ENCODE measurements at places on chromosomes 3 and 15.
A peak's percentile ranks its signal among the peaks of the same experiment; 100 is the strongest.

DNA sequence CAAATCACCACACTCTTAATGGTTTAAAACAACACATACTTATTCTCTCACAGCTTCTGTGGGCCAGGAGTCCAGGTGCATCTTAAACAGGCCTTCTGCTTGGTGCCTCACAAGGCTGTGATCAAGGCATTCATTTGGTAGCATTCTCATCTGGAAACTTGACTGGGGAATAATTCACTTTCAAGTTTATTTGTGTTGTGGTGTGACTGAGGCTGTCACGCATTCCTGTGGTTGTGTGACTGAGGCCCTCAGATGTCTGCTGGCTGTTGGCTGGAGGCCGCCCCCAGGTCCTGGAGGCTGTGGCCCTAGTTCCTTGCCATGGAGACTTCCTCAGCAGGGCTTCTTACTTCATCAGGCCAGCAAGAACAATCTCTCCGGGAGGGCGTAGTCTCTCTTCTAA is 16.9 kb upstream of the FAM3D start:
- peak; percentile 78 for DNase-seq

DNA sequence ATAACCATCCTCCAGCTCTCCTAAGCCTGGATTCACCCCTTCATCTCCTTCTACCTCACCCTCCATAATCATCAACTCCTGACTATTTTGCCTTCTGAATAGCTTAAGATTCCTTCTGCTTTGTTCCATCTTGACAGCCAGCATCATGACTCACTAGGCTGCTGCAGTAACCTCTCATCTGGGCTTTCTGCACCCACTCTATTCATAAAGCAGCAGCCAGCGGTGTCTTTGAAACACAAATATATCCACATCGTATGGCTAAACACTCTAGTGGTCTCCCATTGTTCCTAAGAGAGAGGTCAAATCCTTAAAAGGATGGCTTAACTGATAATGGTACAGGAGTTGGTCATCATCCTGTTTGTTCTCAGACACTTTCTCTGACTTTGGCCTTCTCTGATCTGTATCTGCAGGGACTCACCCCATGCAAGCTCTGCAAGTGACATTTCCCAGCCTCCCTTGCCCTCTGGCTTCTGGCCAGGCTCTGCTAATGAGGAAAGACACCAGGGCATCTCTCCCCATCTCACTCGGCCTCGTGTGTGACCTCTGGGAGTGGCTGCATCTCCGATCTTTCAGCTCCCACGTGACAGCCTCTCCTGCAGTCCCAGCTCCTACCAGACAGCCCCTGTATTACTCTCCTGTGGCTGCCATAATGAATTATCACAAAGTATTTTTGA is 6.2 kb downstream of the GRK7 start:
- no peak for DNase-seq

- DNase-seq = no peak
These were observed 1141.2 kb upstream of the EPHA6 start for GRCh38 chr3:95673215-95673614.

DNA sequence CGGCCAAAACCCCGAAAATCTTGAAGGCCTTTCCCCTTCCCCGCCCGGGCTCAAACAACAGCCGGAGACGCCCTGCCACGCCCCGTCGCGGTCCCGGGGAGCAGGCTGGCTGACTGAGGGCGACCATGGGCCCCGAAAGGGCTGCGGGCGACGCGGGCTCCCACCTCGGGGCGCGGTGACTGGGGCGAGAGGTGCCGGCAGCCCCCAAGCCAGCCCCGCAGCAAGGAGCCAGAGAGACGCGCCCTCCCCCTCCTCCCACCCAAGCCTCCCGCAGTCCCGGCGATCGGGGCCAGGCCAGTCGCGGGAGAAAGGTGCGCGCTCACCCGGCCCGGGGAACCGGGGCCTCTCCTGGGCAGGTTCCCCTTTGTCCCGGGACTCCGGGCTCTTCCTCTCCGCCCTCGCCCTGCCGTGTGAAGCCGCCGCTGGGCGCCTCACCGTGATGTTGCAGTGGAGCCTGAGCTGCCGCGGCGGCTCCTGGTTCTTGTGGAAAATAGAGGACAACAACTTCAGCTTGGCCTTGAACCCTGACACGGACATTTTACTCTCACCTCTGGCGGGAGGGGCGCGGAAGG is 30.6 kb upstream of the ZSCAN2 start:
- peak; percentile 66 for DNase-seq

GRCh38 chr15:25891081-25891480 is 28.0 kb upstream of the ATP10A start:
- peak; percentile 59 for DNase-seq

GRCh38 chr3:194485468-194485880 is 1.3 kb downstream of the ATP13A3 start:
- DNase-seq = no peak

DNA sequence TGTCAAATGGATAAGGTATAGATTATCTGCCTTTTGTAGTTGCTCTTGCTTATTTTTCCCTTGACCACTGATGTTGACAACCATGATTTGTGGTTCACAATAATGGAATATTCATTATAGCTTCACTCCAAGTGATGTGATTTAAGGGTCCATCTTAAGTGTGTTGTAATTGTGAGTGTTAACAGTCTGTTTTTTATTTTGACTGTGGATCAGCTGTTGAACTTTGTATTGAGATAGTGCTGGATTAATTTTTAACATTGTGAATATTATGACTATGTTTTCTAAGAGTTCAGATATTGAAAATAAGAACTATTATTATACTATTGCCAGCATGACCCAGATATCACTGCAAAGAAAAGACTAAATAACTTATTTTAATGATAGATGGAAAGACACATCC is 8.6 kb upstream of the GASK1A start:
- DNase-seq = no peak

GRCh38 chr3:39784922-39785321 is 24.5 kb upstream of the MYRIP start:
- no peak for DNase-seq

- no peak for DNase-seq
These were observed 29.3 kb downstream of the PLA2G4D start for GRCh38 chr15:42065033-42065432.

GRCh38 chr3:161305095-161305991 is 66.0 kb downstream of the SPTSSB start:
- peak; percentile 60 for DNase-seq

GRCh38 chr3:161510510-161511260 is 14.1 kb downstream of the OTOL1 start:
- DNase-seq = no peak

Data from suppressor macrophage (primary cell).